Fibroblast of the aortic adventitia (primary cell): ENCODE measurements at places on chromosomes 11 and 22. TPM values are rescaled to one million over a fixed set of nuclear protein-coding genes. Genes with fewer than 3 reads are reported as not detected.

GRCh38 chr11:126194121-126194543 is 17.3 kb downstream of the RPUSD4 start:
- DNase-seq: peak; percentile 76

DNA sequence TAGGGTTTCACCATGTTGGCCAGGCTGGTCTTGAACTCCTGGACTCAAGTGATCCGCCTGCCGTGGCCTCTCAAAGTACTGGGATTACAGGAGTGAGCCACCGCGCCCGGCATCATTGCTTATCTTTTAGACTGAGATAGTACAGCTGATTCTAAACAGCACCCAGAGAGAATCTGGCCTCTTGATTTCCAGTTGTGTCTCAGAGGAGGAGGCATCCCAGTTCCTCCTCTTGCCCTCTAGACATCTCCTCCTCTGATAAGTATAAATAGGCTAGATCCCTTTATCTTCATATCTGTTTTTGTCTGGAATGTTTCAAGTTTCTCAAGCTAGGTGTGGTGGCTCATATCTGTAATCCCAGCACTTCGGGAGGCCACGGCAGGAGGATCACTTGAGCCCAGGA is 7.0 kb downstream of the MARK2 start:
- DNase-seq: no peak

- DNase-seq: peak; percentile 58
Observed at GRCh38 chr11:61587541-61587941, 6.7 kb upstream of the SYT7 start.

DNA sequence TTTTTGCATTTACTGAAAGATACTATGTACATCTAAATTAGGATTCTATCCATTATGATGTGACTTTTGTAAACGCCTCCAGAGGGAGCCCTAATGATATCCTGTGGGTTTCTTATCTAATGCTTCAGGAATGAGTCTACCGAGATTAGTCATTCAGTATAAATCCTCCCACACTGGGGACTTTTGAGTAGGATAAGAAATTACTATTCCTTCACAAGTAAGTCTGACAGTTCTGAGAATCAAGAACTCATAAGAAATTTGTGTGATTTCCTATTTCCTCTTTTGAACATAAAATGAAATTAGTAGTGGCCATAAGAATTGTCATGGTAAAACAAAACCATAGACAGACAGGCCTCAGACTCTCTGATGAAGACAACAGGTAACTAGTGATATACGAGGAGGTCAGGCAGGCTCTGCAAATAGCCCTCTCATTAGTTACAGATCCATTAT is 10.0 kb upstream of the OR5M1 start:
- DNase-seq: peak; percentile 42

Gene LRRC32
- 23.1 and 30.0 TPM in 2 replicates for total RNA-seq

GRCh38 chr11:64443001-64443400 is 84.0 kb downstream of the RPS6KA4 start:
- DNase-seq: no peak

Gene TMEM25
- total RNA-seq: 7.7 and 10.3 TPM in 2 replicates

- DNase-seq: no peak
Observed at GRCh38 chr22:23419931-23420330, 160.2 kb downstream of the IGLL1 start.

Gene PLEKHA7
- total RNA-seq: 0.09 and 0.57 TPM in 2 replicates

Gene VWCE
- total RNA-seq: 7.4 and 13.9 TPM in 2 replicates

- peak; percentile 43 for DNase-seq
Observed at GRCh38 chr22:21984793-21985192, 2.2 kb upstream of the TOP3B start.

Gene PGA3
- total RNA-seq: 0.18 TPM in 1 of 2 replicates, not detected in the other

Gene SHISA8
- total RNA-seq: not detected in 2 replicates

DNA sequence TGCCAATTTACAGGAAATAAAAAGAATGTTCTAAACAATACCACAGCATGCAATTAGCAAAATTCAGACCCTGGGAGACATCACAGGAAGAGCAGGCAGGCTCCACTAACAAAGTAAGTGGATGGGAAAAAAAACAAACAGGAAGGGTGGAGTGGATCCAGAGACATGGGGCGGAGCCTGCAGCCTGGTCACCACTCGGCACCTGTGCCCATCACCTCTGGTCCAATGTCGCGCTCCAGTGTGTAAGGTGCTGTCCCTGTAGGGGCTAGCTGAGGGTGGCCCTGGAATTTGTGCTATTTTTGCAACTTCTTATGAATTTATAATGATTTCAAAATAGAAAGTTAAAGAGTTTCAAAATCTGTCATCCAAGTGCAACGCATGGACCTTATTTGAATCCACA is 11.0 kb upstream of the MOB2 start:
- no peak for DNase-seq

Gene RAG2
- total RNA-seq: not detected in 2 replicates

DNA sequence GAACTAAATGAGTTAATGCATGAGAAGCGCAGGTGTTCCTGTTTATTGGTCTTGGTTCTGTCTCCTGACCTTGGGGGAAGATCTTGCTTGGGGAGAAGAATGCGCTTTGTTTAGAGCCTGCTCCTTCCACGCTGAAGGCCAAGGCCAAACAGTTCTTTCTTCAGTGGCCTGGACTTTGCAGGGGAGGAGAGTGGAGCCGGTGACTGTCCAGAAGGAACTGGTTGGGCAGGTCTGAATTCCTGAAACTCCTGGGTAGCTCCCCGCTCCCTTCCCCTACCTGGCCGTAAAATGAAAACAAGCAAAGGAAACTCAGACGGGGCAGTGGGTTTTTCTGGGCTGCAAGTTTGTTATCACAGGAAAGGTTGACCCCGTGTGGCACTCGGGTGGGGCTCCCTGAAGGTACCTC is 3.6 kb downstream of the ARHGAP8 start:
- no peak for DNase-seq

Gene TMEM191B
- total RNA-seq: 0.36 and 5.8 TPM in 2 replicates

DNA sequence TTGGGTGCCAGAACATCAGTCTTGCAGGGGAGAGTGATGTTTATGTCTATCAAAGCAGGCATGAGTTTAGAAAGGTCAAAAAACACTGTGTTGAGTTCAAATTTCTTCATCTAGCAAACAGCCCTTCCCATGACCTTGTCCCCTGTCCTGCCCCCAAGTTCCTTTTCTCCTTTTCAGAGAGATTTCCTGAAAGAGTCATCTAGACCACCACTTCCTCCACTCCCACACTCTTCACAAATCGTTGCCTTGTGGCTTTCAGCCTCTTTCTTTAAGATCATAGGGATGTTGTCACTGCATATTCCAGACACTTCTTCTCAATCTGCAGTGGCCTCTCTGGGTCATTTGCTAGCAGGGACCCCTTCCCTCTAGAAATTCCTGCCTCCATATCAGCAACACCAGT is 290.5 kb downstream of the TENM4 start:
- no peak for DNase-seq
